ENCODE measurements at places on chromosomes 6 and 20.

DNA sequence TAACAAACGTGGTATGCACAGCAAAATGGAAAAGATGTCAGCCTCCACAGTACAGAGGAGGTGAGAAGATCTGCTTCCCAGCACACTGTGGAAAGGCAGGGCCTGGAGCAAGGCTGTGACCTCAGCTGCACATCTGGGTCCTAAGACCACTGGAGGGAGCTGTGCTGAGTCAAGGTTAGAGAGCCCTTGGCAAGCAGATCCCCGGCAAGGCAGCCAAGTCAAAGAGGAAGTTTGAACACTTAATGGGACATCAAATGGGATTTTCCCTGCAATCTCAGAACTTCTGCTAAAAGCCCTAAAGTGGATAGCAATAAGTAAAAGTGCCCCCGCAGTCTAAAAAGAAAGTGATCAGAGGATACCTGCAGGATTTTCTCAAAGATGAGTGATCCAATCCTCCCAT lies 39.5 kb downstream of the UNC5CL start:
- DNase-seq: no peak

DNA sequence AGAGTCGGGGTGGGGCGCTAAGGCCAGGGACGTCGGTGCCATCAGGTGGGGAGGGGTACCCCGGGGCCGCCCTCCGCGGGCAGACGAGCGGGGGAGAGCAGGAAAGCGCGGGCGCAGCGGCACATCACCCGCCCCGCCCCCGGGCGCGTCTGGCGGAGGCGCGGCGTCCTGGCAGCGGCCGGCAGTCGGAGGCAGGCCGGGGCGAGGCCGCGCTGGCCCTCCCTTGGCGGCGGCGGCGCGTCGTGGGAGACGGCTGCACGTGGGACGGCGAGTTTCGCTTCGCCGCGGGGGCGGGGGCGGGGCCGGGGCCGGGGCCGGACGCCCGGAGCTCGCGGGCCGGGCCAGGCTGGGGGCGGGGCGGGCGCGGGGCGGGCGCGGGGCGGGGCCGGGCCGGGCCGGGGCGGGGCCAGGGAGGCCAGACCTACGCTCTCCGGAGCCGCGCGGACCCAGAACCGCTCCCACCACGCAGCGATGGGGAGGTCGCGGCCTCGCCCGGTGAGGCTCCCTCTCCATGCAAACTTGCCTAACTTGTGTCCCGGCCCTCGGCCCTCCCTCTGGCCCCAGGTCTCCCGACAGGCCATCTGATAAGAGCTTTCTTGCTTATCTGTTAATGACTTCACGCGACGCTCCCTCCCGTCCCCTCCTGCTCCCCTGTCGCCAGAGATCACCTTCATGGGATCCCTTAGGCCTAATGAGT lies 12.5 kb downstream of the ITPR3 start:
- no peak for DNase-seq

DNA sequence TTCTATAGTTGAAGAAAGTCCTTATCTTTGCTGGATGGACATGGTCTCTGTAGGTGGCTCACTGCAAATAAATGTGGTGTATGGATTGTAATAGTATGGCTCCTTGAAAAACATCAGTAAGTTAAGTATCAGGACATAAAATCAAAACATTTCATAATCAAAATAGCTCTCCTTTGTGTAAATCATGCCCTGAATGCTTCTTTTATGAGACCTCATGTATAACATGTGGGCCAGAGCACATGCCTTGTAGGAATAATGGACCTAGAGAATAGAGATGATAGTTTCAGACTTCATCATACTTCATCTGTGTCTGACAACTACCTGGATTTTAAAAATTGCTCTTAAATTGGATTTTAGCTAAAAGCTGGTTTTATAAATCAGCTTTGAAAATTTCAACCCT lies 159.9 kb downstream of the ASCC3 start:
- no peak for DNase-seq

- no peak for DNase-seq
Observed at GRCh38 chr6:74557236-74557635, 648.6 kb downstream of the COL12A1 start.

GRCh38 chr6:74447013-74447412 lies 751.0 kb downstream of the CD109 start:
- no peak for DNase-seq

- DNase-seq: no peak
Observed at GRCh38 chr20:22180244-22180643, 404.1 kb downstream of the FOXA2 start.

GRCh38 chr6:158688860-158689259 lies 39.0 kb downstream of the SYTL3 start:
- no peak for DNase-seq

DNA sequence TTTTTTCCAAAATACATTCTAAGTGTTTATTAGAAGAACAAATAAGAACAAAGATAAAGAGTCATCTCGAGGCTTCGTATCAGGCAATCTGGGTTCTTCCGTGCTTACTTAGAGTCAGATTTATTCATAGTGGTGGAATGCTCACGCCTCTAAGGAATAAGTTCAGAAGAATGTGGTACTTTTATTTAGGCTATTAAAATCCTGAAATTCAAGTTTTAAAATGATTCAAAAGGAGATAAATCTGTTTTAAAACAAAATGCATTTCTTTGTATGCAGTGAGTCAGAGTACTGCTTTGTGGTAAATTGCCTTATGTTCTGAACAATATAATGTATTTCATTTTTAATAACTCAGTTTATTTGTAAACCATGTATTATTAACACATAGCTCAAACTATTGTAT lies 89.1 kb downstream of the FUT9 start:
- DNase-seq: no peak

- no peak for DNase-seq
Observed at GRCh38 chr6:117506907-117507306, 24.4 kb downstream of the DCBLD1 start.

DNA sequence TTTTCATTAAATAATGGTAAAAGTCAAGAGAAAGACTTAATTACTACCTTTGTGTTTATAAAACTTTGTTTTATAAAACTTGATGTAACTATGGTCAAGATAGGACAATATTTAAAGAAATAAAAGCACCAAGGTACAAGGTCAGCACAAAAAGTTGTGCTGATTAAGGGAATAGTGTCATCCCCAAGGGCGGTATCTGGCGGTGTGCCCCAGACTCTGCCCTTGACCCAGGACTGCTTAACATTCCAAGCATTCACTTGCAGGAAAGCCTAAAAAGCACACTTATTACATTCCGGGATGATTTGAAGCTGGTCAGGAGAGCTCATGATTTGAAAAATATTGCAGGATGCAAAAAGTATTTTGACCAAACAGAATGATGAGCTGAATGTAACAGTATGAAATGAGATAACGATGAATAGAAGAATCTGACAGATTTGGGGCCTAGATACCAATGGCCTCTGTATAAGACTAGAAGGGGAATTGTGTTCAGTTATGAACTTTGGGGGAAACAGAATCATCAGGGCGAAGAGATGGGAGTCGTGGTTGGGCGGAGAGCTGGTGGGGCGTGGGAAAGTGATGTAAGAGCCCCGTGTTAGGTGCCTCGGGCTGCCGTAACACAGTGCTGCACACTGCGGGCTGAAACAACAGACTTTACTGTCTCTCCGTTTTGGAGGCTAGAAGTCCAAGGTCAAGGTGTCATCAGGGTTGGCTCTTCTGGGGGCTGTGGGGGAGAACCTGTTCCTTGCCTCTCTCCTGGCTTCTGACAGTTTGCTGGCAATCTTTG lies 77.2 kb downstream of the CDC5L start:
- no peak for DNase-seq

DNA sequence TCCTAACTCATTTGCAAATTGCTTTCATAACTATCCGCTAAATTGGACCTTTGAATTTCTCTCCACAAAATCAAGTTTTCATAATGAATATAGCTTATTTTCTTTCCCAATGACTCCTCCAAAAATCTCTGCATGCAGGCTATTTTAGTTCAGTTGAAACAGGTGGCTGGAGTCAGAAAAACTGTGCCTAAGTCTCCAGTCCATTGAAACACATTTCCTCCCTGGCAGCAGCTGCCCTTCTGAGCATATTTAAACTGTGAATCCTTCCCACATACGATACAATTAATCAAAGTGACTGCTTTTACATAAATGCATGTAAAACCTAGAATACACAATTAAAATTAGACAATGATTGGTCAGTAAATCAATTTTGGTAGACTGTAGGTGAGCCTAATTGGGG lies 344.6 kb upstream of the MARCKS start:
- no peak for DNase-seq

DNA sequence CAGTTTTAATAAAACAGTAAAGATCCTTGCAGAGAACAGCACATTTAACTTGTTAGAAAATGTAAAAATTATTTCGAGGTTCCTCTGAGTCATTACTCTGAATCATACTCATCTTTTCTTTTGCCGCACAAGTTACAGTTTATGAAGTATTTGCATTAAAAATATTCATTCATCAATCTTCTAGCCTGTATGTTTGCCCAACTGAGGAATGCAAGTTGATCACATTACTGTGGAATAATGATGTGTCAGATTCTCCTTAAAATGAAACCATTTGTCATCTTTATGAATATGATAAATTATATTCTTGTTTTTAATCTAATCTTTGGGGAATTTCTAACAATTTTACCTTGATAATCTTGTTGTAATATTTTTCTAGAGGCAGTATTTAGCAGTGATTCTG lies 340.4 kb upstream of the OPRM1 start:
- DNase-seq: no peak

DNA sequence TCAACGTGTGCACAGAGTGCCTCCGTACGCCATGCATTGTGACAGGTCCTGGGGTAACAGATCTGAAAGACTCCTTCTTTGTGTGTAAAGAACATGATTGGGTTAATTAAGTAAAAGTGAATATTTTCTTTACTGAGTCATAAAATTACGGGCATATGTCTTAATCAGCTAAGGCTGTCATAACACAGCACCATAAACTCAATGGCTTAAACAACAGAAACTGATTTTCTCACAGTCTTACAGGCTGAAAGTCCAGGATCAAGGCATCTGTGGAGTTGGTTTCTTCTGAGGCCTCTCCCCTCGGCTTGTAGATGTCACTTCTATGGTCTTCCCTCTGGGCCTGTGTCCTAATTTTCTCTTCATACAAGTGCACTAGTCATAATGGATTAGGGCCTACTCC lies 176.9 kb downstream of the MTFR2 start:
- DNase-seq: no peak

DNA sequence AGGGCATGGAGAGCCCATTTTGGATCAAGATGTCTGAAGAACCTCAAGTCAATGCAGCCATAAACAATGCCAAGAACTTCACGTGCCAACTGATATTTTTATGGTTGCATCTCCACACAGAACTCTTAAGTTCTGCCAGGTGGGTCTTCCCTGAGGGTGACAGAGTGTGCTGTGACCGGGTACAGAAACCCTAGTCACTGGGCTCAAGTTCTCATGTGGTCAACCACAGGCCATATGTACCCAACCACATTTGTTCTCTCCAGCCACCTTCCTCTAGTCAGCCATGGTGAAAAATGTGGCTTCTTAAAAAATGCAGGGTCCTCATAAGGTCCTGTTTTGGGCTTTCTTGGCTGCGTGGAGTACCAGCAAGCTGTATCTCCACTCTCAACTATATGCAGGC lies 48.9 kb downstream of the CLIC5 start:
- DNase-seq: no peak

DNA sequence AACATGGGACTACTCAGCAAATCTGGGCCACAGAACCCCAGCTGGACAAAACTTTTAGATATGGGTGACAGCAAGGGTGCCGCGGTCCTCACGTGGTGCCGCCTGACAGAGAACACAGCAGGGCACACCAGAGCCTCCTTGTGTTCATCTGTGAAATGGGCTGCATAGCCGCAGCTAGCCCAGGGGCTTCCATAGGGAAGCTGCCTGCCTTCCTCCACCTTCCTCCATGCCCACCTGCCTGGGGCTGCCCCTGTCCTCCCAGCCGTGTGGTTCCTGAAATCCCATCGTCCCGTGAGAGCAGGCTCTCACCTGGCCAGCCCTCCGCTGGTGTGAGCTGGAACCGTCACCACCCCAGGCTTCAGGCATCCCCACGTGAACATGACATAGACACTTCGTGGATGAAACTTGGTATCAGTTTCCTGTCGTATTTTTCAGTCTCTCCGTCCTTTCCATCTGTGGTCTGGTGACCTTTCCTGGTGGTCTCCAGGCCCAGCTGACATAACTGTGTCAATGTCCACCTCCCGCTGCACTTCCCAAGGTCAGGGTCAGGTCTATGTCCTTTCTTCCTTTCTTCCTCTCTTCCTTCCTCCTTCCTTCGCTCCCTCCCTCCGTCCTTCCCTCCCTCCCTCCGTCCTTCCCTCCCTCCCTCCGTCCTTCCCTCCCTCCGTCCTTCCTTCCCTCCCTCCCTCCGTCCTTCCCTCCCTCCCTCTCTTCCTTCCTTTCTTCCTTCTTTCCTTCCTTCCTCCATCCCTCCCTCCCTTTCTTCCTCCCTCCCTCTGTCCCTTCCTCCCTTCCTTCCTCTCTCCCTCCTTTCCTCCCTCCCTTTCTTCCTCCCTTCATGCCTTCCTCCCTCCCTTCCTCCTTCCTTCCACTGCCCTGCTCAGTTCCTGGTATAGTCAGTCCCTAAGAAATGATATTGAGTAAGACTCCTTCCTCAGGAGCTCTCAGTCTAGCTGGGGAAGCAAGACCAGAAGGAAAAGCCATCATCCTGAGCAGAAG lies 78.8 kb downstream of the GRM4 start:
- no peak for DNase-seq

GRCh38 chr6:167748458-167749379 lies 78.0 kb upstream of the AFDN start:
- DNase-seq: no peak

DNA sequence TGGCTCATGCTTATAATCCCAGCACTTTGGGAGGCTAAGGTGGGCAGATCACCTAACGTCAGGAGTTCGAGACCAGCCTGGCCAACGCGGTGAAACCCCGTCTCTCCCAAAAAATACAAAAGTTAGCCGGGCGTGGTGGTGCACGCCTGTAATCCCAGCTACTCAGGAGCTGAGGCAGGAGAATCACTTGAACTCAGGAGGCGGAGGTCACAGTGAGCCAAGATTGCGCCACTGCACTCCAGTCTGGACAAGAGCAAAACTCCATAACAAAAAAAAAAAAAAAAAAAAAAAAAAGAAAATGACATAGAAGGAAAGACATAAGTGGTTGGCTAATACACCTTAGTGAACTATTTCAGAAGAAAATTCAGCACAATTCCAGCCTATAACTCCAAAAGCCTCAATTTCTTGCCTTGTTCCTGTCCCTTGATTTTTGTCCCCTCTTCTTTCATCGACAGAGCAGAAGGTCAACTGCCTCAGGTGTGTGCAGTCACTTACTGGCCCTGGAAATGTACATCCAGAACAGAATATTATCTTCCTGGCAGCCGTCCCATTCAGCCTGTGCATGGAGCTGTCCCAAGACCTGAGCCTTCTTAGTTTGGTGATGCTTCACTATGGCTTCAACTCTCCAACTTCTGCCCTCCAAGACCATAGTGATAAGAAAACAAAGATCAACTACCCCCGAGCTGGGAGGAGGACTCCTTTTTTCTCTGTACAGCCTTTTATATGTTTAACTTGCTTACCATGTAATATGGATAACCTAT lies 117.6 kb downstream of the LY86 start:
- DNase-seq: no peak

DNA sequence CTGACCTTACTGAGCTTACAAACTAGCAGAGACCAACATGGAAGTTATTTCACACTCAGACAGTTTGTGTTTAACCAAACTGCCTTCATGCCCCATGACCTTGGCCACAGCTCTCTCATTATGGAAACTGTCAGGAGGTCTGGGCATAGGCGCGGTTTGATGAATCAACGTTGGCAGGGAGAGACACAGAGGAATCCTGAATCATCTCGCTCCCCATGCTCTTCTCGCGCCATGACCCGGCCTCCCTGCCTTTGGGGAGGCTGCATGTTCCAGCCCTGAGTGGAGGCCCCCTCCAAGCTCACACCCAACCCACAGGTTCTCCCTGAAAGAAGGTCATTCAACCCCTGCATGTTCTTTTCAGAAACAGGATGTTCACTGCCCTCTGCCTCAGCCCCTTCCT lies 15.9 kb upstream of the GDAP1L1 start:
- no peak for DNase-seq

- DNase-seq: no peak
Observed at GRCh38 chr20:31808481-31808880, 10.7 kb upstream of the MYLK2 start.

Measured in stimulated activated CD4-positive, alpha-beta T cell treated with anti-CD3 and anti-CD28 coated beads, TNF-alpha, amount 100 ng/mL, for 48 hours (primary cell).